Activated T-helper 1 cell treated with Interleukin-2 at 50 U/mL for 16 hours (primary cell): ENCODE measurements at places on chromosomes 12 and 14.

DNA sequence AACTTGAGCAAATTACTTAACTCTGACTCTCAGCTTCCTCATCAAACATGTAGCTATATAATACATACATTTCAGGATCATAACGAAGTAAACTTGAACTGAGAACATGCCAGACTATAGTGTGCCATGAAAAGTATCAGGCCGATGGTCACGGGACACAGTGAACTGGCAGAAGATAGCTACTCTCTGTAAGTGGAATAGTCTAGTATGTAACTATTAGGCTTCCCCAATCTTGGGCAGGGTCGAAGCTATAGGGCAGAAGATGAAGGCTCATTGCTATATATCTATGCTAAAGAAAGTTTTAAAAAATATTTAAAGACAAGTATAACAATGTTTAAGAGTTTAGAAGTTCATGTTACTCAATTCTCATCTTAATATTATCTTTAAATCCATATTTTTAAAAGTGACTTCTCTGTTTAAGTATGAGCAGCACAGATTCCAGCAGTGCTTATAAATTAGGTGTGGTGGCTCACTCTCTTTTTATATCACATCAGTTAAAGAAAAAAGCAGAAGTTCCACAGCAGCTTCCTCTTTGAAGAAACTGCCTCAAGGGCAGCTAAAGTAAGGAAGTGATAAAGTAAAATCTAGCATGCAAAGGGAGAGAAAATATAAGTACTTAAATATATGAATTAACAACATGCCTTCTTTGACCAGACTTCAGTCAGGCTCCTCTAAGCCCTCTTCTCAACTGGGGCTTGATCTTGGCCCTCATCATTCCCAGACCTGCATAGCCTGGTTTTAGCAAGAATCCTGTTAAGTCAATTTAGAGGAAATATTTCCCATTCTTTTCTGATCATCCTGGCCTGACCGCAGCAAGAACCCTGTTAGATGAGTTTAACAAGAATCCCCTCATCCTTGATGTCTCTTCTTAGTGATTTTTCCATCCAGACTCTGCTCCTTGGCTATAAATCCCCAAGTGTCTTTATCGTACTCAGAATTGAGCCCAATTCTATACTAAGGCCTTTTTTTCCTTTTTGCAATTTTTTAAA, 8.4 kb upstream of the GLIPR1 start:
- DNase-seq = no peak

DNA sequence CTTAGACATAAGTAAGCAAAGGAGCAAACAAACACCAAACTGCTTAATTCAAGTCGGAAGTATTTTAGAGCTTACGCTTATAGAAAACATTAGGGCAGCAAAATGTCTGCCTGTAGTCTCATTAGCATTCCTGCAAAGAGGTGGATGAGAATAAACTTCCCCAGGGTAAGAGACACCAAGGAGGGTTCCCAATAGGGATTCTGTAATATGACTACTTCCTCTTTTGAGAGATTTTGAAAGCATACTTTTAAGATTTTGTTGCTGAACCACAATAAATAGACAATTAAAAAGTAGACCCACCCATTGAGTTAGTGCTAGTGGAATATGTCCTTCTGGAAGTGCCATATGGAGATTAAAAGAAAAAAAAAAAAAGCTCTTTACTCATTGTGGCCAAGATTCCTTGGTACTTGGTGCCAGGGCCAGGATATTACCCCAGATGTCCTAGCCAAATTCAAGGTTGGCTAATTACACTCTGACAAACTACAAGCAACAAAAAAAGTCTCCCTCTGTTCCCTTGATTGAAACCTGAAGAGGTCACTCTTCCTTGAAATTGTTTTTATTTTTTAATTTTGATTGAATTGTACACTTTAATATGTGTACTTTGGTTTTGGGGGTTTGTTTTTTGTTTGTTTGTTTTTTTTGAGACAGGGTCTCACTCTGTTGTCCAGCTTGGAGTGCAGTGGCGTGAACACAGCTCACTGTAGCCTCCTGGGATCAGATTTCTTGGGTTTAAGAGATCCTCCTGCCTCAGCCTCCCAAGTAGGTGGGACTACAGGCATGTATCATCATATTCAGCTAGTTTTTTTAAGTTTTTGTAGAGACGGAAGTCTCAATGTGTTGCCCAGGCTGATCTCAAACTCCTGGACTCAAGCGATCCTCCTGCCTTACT, 8.7 kb downstream of the CLIP1 start:
- DNase-seq = no peak

DNA sequence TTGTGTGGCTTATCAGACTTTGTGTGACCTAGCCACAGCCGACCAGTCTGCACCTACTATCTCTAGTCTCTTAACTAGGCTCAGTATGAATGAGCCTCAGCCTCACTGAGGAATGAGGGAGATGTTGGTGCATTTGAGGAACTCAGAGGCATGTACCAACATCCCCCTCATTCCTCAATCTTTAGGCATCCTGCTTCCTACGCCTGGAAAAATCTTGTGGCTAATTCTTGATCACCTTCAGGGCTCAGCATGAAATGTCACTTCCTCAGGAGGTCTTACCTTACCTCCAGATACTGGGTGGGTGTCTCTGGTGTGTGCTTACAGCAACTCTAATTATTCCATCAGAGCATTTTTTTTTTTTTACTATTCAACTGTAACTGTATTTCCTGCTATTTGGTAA, 148.8 kb upstream of the TMCC3 start:
- no peak for DNase-seq

DNA sequence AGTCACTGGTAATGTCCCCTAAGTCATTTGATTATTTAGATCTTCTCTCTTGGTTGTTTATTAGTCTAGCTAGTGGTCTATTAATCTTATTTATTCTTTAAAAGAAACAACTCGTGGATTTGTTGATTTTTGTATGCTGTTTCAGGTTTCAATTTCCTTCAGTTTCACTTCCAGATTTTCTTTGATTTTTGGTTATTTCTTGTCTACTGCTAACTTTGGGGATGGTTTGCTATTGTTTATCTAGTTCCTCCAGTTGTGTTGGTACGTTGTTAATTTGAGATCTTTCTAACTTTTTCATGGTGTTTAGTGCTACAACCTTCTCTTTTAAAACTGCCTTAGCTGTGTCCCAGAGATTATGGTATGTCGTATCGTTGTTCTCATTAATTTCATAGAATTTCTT, 18.5 kb upstream of the CD69 start:
- no peak for DNase-seq

DNA sequence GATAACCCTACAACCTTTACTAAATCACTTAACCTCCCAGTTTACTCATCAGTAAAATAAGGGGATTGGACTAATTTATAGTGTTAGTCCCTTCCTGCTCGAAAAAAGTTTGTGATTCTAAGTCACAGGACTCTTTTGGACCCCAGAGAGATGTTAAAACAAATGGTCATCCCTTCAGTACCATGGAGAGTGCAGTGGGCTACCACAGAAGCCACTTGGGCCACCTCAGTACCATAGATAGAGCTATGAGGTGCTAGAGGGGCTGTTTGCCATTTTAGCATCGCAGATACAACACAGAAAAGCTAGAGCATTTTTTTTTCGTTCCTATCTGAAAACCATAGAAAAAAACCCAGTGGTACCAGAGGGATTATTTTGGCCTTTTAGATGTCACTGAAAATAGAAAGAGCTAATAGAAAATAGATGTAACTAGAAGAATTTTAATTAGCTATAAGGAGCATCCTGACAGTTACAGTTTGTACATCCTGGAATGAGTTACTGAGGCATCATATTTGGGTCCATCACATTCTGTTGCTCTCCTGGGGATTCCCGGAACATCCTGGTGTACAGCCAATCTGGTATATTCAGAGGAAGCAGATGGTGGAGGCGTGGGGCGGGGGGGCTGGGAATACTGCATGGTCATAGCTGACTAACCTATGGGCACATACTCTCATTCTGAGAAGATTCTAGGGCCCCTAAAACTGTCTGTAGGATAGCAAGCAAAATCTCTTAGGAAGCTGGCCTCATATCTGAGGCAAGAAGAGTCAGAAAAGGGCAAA, 2.8 kb downstream of the ZNF219 start:
- DNase-seq = no peak

DNA sequence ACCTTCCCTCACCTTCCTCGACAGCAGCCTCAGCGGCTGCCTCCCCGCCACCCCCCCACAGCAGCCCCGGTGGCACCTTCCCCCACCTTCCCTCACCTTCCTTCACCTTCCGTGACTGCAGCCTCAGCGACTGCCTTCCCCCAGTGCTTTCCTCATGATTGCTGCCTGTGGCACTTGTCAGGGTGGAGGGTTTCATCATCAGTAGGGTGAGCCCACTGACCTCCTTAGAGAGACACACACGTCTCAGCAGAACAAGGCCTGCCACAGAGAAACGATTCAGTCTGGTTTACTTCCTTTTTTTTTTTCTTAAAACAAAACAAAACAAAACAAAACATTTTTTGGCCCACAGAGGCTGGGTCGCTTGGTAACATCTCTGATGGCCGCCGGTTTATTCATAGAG, 75.0 kb downstream of the EP400 start:
- DNase-seq = no peak

GRCh38 chr12:131494741-131495524, 216.0 kb upstream of the SFSWAP start:
- DNase-seq = no peak

- no peak for DNase-seq
These were observed 53.3 kb downstream of the C12orf50 start for GRCh38 chr12:87975879-87976278.

DNA sequence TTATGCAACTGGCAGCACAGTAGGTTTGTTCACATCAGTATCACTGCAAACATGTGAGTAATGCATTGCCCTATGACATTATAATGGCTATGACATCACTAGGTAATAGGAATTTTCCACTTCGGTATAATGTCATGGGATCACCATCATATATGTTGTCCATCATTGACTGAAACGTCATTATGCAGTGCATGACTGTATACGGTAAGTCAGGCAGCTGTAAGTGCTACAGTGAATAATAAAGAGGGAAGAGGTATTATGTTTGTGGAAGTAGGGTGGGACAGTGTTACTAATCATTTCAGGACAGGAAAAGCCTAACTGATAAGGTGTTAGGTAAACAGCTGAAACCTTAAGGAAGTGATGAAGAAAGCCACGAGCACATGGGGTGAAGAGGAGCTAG, 68.1 kb downstream of the ANO4 start:
- DNase-seq = no peak

DNA sequence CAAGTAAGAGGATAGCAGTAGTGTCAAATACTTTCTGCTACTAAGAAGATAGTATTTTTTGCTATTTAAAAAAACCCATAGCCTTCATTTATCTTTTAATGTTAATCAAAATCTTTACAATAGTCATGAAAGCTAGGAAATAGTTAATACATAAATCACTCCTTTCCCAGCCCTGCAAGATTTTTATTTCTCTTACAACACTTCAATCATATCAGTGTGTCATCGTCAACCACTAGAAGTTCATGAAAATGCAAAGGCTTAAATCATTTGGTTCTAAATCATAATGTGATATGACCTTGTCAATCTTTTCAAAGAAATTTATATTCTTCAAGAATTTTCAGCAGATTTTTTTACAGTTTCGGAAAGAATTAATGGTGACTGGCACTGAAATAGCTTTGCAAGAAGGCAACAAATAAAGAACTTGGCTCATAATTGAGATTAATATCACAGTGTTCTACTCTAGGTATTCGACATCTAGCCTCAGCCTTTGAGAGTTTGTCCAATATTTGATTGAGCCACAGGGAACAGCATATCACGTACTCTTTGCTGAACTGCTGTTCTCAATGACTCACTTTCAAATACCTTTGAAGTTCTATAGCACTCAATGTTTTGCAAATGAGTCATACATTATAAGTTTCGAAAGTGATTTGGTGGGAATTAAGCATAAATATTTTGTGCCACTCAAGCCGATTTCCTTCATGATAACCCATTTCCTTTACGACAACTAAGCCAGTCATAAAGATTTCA, 384.0 kb upstream of the FOXG1 start:
- DNase-seq = no peak

DNA sequence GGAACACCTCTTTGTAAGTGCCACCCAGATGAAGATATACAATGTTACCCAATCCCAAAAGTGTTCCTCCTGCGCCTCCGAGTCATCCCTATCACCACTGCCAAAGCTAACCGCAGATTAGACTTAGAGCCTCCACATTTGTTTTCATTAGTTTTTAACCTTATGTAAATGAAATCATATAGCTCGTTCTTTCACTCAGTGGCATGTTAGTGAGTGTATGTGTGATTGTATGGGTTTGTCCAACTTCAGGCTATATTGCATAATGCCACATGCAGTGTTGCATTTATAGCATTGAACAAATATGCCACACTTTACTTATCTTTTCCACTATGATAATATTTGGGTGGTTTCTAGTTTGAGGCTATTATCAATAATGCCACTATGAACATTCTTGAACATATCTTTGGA, 18.0 kb downstream of the MAP1LC3B2 start:
- no peak for DNase-seq

- no peak for DNase-seq
These were observed 51.2 kb downstream of the ARMH4 start for GRCh38 chr14:58100735-58101368.

- no peak for DNase-seq
These were observed 54.1 kb downstream of the DUSP16 start for GRCh38 chr12:12508612-12509011.

GRCh38 chr14:92154283-92154942, 32.6 kb downstream of the CPSF2 start:
- DNase-seq = no peak

DNA sequence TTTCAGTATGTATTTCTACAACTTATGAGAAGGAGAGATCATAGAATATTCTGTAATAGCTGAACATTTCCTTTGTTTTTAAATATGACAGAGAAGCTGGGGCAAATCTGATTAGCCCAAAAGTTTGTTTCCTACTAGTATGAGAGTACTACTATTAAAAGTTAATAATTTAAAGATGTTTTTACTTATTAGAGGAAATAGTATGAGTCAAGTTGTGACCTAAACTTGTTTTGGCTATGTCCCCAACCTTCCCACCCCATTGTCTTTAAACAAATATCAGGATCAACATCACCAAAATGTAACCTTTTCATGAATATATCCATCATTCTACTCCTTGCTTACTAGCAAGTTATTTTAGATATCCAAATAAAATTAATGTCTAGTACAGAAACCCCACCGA, 10.5 kb downstream of the GNPNAT1 start:
- no peak for DNase-seq

DNA sequence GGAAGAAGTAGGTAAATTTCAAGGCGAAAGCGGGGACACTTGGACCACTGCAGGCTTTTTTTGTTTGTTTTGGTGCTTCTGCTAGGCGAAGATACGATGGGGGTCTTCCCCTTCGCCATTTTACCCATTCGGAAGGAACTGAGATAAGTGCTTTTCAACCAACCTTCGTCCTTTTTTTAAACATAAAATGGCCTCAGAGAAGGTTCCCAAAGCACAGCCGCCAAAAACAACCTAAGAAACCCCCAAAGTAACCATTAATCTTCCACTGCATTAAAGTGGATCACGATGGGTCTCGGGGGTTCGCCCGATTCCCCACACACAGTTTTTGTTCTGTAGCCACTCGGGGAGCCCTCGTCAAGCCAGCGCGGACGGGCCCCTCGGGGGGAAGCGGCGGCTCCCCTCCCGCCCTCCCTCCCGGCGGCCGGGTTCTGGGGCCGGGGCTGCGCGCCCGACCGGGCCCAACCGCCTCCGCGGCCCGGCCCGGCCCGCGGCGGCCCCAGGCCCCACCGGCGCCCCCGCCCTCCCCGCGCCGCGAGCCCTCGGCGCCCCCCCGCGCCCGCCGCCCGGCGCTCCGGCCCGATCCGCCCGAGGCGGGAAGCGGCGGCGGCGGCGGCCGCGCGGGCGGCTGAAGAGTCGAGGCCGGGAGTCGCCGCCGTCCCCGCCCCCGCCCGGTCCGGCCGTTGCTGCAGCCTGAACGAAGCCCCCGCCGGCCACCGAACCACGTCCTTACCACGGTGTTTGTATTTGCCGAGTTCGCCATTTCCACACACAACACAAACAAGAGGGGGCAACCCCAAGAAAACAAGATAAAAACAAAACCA, 790 bp downstream of the GTF2A1 start:
- peak; percentile 24 for DNase-seq
